Stimulated activated CD8-positive, alpha-beta memory T cell treated with anti-CD3 and anti-CD28 coated beads, Interleukin-15, amount 100 ng/mL, for 1 hour (primary cell): ENCODE measurements at places on chromosomes 16 and 17.

- DNase-seq, result no peak
These were observed 194.9 kb downstream of the RBFOX3 start for GRCh38 chr17:79415909-79416308.

- DNase-seq, result no peak
These were observed 24.1 kb downstream of the SLC7A5 start for GRCh38 chr16:87845213-87845612.

GRCh38 chr16:66618588-66619375 lies 14.3 kb downstream of the CMTM3 start:
- no peak for DNase-seq

DNA sequence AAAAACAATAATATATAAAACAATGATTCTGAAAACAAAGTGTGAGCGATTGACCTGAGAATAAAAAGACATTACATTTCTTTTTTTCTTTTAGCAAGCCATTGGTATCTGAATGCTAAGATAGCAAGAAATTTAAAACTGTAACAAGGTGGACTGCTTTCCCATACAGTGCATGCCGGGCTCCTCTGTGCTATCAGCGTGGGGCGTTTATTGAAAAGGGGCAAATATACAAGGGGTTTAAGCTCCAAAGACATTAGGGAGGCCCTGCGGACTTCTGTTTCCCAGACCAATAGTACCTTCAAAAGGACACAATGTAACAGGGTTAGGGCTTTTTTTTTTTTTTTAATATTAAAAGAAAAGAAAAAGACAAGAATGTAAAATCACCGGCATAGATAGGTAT lies 261.3 kb downstream of the ZFHX3 start:
- no peak for DNase-seq

DNA sequence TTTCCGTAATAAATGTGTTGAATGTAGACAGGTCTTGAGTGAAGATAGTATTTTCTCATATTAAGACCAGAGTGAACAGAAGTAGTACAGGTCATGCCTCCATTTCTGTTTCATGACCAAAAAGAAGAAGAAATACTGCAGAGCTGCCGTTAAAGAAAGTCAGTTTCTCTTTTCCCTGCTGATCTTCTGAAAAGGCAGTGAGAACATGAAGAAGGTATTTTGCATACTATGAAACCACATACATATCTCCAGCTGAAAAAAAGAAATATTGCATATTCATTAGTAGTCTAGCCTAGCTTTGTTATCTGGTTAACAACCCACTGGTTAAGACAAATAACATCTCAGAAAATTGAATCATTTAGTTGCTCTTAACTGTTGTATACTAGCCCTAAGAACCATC lies 138.4 kb downstream of the PHKB start:
- DNase-seq, result no peak

DNA sequence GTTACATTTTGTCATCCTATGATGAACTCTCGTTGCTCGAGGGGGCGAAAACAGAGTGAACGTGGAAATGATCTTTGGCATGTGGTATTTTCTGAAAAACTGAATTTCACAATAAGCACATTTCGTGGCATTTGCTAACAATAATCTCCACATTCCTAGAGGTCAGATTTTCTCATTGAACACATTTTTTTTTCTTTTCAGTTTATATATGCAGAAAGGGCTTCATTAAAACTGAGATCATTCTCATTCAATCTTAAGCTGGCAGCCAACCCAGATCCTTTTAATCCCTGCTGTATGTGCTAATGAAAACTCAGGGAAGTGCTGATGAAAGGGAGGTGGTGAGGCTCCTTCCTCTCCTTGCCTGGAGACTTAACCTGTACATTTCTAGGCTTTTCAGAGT lies 52.6 kb downstream of the PRKCA start:
- no peak for DNase-seq

DNA sequence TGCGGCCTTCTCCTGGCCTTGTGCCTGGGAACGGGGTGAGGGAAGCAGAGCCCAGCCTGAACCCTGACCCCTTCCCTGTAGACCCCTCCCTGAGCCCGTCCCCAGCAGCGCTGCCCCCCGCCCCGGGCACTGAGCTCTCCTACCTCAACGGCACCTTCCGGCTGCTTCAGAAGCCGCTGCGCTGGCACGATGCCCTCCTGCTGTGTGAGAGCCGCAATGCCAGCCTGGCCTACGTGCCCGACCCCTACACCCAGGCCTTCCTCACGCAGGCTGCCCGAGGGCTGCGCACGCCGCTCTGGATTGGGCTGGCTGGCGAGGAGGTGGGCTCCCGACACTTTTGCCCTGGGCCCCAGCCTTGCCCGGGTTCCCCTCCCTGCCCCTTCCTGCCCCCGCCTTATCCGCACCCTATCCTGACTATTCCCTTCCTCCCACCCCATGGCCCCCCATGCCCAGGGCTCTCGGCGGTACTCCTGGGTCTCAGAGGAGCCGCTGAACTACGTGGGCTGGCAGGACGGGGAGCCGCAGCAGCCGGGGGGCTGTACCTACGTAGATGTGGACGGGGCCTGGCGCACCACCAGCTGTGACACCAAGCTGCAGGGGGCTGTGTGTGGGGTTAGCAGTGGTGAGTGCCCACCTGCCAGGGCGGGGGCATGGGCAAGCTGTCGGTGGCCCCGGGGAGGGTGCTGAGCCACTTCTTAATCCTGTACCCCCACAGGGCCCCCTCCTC lies 62.1 kb downstream of the MRC2 start:
- DNase-seq, result no peak

- no peak for DNase-seq
These were observed 15.8 kb upstream of the ITGAM start for GRCh38 chr16:31243734-31244670.

DNA sequence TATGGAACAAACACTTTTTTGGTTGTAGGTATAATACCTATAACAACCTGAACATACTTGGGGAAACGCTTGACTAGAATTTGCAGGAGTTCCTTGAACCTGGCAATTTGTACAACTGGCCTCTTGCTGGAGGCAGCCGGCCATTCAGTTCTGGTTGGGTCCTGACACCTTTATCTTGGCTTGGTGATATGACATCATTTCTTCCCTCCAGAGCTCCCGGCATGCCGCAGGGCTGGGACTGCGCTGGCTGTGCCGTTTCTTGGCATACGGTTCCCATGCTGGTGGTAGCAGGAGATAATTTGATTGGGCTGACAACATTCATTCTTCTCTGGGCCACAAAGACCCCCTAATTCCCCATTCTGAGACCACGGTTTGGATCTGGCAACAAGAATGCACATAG lies 87.5 kb downstream of the ASIC2 start:
- DNase-seq, result no peak

DNA sequence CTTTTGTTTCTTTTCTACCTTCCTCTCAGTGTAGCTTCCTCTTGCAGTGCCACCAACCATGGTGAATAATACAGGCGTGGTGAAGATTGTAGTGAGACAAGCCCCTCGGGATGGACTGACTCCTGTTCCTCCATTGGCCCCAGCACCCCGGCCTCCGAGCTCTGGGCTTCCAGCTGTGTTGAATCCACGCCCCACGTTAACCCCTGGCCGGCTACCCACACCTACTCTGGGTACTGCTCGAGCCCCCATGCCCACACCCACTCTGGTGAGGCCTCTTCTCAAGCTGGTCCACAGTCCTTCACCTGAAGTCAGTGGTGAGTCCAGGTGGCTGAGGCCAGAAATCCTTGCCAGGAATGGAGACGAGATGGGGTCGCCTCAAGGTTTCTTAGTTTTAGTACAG lies 23.9 kb downstream of the SRCAP start:
- DNase-seq, result no peak

GRCh38 chr17:67500261-67500660 lies 123.2 kb downstream of the PITPNC1 start:
- DNase-seq, result no peak

DNA sequence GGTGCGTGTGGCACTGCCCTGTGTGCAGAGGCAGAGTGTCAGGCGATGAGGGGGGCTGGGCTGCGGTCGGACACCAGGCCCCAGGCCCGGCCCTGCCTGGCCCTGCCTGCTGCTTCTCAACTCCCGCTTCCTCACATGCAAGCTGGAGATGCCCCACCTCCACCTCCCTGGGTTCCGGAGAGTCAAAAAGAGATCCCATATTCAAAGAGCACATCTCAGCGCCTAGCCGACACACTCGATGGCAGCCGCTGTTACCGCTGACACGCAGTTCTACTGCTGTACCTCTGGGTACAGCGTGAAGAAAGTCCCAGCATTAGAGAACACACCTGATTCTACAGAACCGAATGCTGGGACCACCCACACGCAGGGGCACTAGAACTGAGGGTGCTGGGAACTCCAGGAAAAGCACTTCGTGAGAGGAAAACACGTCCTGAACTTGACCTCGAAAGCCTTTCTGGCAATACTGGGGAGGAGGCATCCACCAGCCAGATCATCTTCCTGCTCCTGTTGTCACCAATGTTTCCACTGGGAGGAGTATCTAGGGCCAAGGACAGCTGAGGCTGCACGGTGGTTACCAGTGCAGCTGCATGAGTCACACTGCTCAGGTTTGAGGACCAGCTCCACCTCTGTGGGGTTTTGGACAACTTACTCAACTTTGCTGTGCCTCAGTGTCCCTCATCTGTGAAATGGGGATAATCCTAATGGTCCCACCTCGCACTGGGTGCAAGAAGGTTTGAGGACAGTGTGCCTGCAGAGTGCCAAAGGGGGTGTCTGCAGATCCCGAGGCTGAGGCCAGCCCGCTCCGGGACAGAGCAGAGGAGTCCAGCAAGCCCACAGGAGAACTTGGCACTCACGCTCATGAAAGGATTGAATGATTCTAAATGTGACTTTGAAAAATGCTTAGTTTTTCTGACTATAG lies 100.4 kb upstream of the DNAH17 start:
- DNase-seq, result no peak

- DNase-seq, result no peak
These were observed 23.2 kb upstream of the TEKT3 start for GRCh38 chr17:15364615-15365014.
